Mesothelial cell of epicardium (in vitro differentiated cells): ENCODE measurements at places on chromosomes 11 and 22.

DNA sequence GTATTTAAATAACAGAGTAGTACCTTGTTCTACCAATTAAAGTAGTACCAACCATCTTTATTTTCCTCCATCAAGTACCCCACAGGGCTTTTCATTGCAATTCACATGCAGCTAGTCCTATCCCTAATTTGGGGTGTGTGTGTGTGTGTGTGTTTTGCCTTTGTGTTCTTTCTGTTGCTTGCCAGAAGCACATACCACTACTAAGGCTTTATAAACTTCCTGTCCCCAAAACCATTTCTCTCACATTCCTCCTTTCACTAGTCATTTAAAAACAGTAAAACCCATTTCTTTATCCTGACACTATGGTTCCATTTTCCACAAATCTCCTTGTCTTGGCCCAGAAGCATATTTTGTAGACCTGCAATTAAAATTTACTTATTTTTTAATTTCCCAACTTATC, 54.6 kb downstream of the SLC36A4 start:
- no peak overlapping the region for H3K27ac ChIP-seq
- no peak for DNase-seq
- peaks cover 3% of the 10 kb centered on the region for H3K36me3 ChIP-seq
- peaks cover 3% of the 10 kb centered on the region for H3K4me1 ChIP-seq
- no peak overlapping the region for H3K4me3 ChIP-seq
- no peaks in the 10 kb centered on the region for H3K27me3 ChIP-seq

DNA sequence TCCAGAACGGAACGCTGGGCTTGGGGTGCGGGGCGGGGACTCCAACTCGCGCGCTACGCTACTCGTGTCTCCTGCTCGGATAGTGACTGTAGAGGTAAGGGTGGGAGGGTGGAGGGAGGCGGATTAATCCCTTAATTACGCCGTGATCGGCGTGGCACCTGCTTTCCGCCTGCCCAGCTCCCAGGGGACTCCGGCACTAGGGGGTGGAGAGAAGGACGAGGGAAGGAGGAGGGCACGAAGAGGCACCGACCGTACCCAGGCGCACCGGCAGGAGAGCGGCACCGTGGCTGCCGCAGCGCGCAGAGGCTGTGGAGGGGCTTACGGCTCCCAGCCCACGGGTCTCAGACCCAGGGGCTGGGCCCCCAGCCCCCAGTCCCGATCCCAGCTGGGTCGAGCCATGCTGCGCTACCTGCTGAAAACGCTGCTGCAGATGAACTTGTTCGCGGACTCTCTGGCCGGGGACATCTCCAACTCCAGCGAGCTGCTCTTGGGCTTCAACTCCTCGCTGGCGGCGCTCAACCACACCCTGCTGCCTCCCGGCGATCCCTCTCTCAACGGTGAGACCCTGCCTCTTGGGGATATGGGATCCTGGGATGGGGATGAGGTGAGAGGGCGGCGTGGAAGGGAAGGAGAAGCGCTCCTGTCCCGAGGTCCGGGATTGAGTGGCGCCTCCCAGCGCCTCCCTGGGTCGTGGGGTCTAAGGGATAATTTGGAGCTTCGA, at the start of gene ROBO3:
Gene ROBO3, plus strand, starts transcription at position 252 of the 721 bp plus-strand sequence. Its CDS starts 146 bp downstream, at position 398.
- no peak for DNase-seq
- peak within 1 kb of the TSS; percentile 42 for H3K4me3 ChIP-seq
- peaks cover 12% of the 10 kb centered on the region for H3K4me1 ChIP-seq
- no peaks in the 10 kb centered on the region for H3K36me3 ChIP-seq
- peaks cover 100% of the 10 kb centered on the region for H3K27me3 ChIP-seq
- H3K27ac ChIP-seq = no peak within 1 kb of the TSS

DNA sequence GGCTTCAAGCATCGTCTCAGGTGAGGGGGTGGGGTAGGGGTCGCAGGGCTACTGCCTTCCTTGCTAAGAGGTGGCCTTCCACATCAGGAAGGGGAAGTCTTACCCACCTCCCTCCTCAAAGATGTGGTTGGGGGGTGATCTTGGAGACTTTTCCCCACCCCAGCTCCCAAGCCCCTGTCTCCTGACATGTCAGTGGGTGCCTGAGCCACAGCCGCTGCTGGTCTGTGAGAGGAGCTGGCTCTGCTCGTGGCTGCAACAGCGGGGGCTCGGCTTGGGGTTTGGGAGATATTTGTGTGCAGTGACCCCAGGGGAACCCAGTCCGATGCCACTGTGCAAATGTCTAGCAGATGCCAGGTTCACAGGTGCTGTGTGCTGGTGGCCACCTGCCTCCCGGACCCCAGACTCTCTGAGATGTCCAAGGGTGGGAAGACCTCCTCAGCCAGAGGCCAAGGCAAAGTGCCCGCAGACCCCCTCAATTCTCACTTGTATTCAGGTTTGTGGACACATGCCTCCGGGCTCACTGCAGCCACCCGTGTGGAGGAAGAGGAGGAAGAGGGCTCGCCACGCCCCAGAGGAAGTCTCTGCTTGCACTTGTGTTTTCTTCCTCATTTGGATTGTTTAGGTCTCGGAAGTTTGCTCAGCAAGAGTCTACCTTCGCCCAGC, 1.9 kb downstream of the KCNQ1 start:
- peaks cover 82% of the 10 kb centered on the region for H3K27me3 ChIP-seq
- H3K4me1 ChIP-seq = peaks cover 15% of the 10 kb centered on the region
- H3K27ac ChIP-seq = no peak overlapping the region
- no peak for DNase-seq
- H3K36me3 ChIP-seq = no peaks in the 10 kb centered on the region

GRCh38 chr11:115396533-115396932, 107.7 kb downstream of the CADM1 start:
- no peaks in the 10 kb centered on the region for H3K27me3 ChIP-seq
- no peak overlapping the region for H3K4me3 ChIP-seq
- no peak overlapping the region for H3K27ac ChIP-seq
- H3K4me1 ChIP-seq = peaks cover 24% of the 10 kb centered on the region
- H3K36me3 ChIP-seq = peaks cover 5% of the 10 kb centered on the region

GRCh38 chr22:47124451-47124881, 362.0 kb downstream of the TBC1D22A start:
- no peak overlapping the region for H3K4me3 ChIP-seq
- H3K36me3 ChIP-seq = peaks cover 3% of the 10 kb centered on the region
- DNase-seq = no peak
- H3K27me3 ChIP-seq = no peaks in the 10 kb centered on the region

DNA sequence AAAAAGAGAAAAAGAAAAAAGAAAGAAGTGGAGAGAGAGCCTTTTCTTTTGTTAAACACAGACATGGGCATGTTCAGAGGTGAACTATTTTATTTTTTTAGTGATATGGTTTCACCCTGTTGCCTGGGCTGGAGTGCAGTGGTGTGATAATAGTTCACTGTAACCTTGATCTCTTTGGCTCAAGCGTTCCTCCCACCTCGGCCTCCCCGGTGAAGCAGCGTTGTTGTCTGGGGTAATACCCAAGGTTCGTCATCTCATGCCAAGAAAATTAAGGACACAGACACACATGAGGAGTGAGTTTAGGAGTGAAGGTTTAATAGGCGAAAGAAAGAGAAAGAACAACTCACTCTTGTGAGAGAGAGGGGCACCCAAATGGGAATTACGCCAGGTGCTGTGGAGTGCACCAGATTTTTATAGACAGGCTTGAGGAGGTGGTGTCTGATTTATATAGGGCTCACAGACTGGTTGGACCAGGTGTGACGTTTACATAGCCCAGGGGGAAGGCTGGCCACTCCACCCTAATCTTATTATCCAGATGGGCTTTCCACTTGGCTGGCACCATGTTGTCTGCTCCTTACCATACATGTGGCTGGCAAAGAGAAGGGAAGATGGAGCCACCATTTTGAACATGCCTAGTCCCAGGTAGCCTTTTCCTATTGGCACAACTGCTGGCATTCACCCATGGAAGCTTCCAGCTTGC, 42.3 kb downstream of the GRAMD1B start:
- H3K36me3 ChIP-seq = no peaks in the 10 kb centered on the region
- peak overlapping the region; percentile 1 for H3K27ac ChIP-seq
- DNase-seq = no peak
- H3K4me3 ChIP-seq = no peak overlapping the region
- H3K27me3 ChIP-seq = no peaks in the 10 kb centered on the region

DNA sequence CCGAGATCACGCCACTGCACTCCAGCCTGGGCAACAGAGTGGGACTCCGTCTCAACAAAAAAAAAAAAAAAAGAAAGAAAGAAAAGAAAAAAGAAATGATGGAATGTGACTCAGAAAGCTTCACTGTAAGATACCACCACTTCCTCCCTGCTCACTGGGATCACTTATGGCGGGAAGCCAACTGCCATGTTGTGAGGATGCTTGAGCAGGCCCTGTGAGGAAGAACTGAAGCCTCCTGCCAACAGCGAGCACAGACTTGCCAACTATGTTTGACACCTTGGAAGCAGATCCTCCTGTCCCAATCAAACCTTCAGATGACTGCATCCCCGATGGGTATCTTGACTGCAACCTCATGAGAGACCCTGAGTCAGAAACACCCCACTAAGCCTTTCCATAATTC, 8.3 kb downstream of the SEC14L6 start:
- no peak for DNase-seq
- H3K36me3 ChIP-seq = no peaks in the 10 kb centered on the region
- H3K27ac ChIP-seq = no peak overlapping the region
- peaks cover 14% of the 10 kb centered on the region for H3K27me3 ChIP-seq
- peaks cover 6% of the 10 kb centered on the region for H3K4me1 ChIP-seq

- DNase-seq = no peak
- H3K27me3 ChIP-seq = peaks cover 11% of the 10 kb centered on the region
Observed at GRCh38 chr22:20652582-20652981, 121.3 kb upstream of the SERPIND1 start.

GRCh38 chr11:57155838-57156607, 25.7 kb upstream of the LRRC55 start:
- peaks cover 15% of the 10 kb centered on the region for H3K4me1 ChIP-seq
- peaks cover 4% of the 10 kb centered on the region for H3K27me3 ChIP-seq
- DNase-seq = no peak
- no peak overlapping the region for H3K27ac ChIP-seq

GRCh38 chr22:48423481-48423911, 1404.2 kb downstream of the BRD1 start:
- H3K27ac ChIP-seq = no peak overlapping the region
- H3K27me3 ChIP-seq = peaks cover 14% of the 10 kb centered on the region
- no peaks in the 10 kb centered on the region for H3K36me3 ChIP-seq
- peaks cover 6% of the 10 kb centered on the region for H3K4me1 ChIP-seq
- DNase-seq = no peak
- H3K4me3 ChIP-seq = no peak overlapping the region

- peaks cover 10% of the 10 kb centered on the region for H3K27me3 ChIP-seq
- H3K36me3 ChIP-seq = peaks cover 3% of the 10 kb centered on the region
- no peak for DNase-seq
- peak overlapping the region; percentile 48 for H3K27ac ChIP-seq
Observed at GRCh38 chr22:20435436-20436306, 2.0 kb downstream of the SCARF2 start.

- peaks cover 29% of the 10 kb centered on the region for H3K36me3 ChIP-seq
- H3K4me1 ChIP-seq = peaks cover 2% of the 10 kb centered on the region
- no peak overlapping the region for H3K4me3 ChIP-seq
- no peak overlapping the region for H3K27ac ChIP-seq
- no peak for DNase-seq
Observed at GRCh38 chr11:117239295-117239694, 6.8 kb downstream of the RNF214 start.

DNA sequence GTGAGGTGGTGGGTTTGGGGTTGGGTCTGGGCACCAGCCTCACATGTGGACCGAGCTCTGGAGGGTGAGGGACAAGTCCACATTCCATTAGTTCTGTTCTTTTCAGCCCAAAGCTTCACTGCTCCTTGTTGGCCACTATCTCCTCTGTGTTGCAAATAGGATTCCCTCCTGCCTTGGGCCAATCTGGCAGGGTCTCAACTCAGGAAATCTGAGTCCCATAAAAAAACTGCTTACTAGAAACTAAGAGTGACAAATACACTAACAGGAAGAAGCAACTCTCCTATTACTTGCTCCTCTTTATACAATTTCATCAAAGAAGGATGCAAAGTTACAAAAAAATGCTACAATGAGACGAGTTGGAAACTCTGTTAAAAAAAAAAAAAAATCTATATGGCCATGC, 66.2 kb upstream of the CSNK1E start:
- peaks cover 5% of the 10 kb centered on the region for H3K36me3 ChIP-seq
- no peak overlapping the region for H3K27ac ChIP-seq
- H3K4me1 ChIP-seq = peaks cover 7% of the 10 kb centered on the region
- no peak for DNase-seq

DNA sequence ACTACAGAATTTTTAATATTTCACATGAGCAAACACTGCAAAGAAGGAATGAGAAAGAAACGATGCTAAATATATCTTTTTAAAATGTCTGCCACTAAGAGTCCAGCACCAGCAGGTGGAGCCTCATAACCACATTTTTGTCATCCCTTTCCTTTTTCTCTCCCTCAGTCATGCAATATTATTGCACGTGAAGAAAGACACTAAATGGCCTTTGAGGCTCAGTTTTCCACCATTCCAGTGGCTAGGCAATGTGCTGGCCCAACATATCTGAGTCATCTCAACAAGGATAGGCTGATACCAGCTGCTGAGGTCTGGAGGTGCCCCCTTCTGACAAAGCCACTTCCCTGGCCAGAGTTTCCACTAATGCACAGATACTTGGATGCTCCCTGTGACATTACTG, 1.8 kb downstream of the ALKBH8 start:
- H3K27me3 ChIP-seq = no peaks in the 10 kb centered on the region
- no peaks in the 10 kb centered on the region for H3K36me3 ChIP-seq
- peak overlapping the region; percentile 30 for H3K4me3 ChIP-seq
- peaks cover 37% of the 10 kb centered on the region for H3K4me1 ChIP-seq

GRCh38 chr11:35983981-35984380, 40.1 kb downstream of the LDLRAD3 start:
- H3K36me3 ChIP-seq = peaks cover 15% of the 10 kb centered on the region
- no peak overlapping the region for H3K27ac ChIP-seq
- no peaks in the 10 kb centered on the region for H3K27me3 ChIP-seq
- DNase-seq = no peak

DNA sequence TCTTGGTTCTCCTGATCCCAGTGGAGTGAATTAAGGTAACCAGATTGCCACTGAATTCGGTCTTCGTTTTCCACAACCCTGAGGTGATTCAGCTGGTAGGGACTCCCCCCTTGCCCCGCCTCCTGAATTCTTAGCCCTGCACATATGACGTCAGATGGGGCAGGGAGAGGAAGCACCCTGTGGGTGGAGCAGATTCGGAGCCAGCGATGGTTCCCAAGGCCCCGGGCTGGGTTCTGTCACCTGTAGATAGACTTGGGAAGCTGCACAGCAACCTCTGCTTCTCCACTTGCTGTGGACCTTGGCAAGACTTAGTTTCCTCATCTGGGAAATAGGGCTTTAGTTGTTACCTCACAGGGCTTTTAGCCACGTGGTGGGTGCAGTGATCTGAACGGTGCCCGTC, 67.8 kb downstream of the CTTN start:
- peaks cover 3% of the 10 kb centered on the region for H3K27me3 ChIP-seq
- H3K36me3 ChIP-seq = no peaks in the 10 kb centered on the region
- no peak overlapping the region for H3K27ac ChIP-seq
- H3K4me3 ChIP-seq = no peak overlapping the region
- H3K4me1 ChIP-seq = peaks cover 2% of the 10 kb centered on the region
- DNase-seq = no peak

GRCh38 chr11:46275964-46276641, 1.4 kb upstream of the CREB3L1 start:
- peak overlapping the region; percentile 51 for H3K4me3 ChIP-seq
- H3K27ac ChIP-seq = no peak overlapping the region
- no peaks in the 10 kb centered on the region for H3K36me3 ChIP-seq
- H3K4me1 ChIP-seq = peaks cover 64% of the 10 kb centered on the region
